ENCODE measurements at places on chromosomes 7 and 10.

- DNase-seq, result no peak
Observed at GRCh38 chr10:90378524-90379076, 479.2 kb downstream of the HTR7 start.

DNA sequence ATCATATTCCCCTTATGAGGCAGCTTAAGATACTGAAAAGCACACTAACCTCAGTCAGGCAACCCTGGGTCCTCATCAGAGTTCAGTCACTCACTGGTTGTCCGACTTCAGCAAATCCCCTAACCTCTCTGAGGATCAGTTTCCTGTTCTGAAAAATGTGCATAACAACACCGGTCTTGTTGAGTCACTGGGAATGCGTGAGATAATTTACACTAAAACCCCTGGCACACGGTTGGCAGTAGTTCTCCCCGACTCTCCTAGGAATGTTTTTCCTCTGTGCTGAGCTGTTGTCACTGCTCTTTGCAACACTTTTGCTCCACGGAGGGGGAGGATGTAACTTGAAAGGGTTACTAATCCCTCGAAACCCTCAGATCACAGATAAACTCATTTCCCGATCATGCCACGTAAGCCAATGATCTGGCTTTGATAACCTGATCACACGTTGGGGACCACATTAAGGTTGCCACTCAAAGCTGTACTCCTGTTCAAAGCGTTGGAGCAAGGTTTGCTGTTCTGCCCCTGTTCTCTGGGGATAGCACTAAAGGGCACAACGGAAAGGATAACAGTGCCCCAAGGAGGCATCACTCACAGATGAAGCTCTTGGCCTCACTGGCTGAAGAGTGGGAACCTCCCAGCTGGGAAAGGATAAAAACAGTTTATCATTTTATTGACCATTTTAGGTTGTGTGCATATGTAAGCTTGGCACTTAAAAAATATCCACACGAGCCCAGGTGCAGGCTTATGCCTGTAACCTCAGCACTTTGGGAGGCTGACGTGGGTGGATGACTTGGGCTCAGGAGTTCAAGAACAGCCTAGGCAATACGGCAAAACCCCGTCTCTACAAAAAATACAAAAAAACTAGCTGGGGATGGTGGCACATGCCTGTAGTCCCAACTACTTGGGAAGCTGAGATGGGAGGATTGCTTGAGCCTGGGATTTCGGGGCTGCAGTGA lies 5.0 kb upstream of the RBM17 start:
- no peak for DNase-seq

- no peak for DNase-seq
Observed at GRCh38 chr10:110746969-110747608, 103.0 kb downstream of the RBM20 start.

GRCh38 chr7:77935652-77936348 lies 137.2 kb downstream of the PHTF2 start:
- DNase-seq, result no peak

- no peak for DNase-seq
Observed at GRCh38 chr10:113407218-113407617, 145.6 kb upstream of the HABP2 start.

DNA sequence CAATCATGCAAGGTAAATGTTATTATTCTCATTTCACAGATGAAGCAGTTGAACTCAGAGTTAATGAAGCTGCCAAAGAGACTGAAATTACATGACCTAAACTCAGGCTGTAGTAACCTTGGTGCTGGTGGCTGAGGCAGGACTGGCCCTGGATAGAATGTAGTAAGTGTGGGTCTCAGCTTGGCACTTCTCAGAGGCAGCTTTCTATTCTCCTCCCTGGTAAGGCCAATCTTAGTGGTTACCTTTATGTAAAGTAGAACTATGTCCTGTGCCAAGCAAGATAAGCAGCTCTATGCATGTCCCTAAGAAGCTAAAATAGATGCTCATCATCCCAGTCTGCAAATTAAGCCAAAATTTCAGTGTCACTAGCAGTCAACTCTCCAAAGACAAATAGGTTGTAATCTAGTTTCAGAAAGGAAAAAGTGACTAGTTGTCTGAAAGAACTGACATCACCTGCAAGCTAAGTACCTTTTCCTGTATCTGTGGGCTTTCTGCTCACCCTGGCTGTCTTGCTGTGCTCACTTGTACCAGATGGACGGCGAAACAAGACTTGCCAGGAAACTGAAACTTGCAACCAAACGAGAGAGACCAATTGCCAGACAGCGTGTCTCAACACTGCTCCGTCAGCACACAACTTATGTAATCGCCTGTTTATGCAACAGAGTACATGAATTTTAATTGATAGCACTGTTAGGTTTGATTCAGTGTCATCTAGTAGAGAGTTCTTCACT lies 43.7 kb downstream of the CH25H start:
- DNase-seq, result no peak

DNA sequence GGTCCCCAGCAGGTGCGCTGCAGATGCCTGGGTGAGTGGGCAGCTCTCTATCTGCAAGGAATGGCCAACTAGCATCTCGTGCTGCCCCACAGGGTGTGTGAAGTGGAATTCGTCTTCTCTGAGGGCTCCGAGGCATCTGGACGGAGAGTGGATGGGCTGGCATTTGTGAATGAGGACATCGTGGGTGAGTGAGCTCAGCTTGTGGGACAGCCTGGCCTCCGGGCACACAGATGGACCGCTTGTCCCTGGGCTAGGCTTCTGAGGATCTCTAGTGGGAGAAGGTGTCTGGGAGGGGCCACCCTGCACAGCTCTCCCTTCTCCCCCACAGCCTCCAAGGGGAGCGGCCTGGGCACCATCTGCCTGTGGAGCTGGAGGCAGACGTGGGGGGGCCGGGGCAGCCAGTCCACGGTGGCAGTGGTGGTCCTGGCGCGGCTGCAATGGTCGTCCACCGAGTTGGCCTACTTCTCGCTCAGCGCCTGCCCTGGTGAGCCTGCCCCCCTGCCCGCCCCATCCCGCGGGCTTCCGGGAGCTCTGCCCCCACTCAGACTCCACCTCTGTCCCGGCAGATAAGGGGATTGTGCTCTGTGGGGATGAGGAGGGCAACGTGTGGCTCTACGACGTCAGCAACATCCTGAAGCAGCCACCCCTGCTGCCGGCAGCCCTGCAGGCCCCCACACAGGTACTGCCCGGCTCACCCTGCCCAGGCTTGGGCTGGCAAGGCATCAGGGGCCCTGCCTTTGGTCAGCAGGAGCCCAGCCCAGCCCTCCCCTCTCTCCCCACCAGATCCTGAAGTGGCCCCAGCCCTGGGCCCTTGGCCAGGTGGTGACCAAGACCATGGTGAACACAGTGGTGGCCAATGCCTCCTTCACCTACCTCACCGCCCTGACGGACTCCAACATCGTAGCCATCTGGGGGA lies 6.3 kb downstream of the POLR2J start:
- no peak for DNase-seq

- DNase-seq, result no peak
Observed at GRCh38 chr10:6833458-6834011, 253.5 kb upstream of the PRKCQ start.

GRCh38 chr10:112711366-112711765 lies 238.7 kb upstream of the TCF7L2 start:
- DNase-seq, result no peak
